ENCODE measurements at places on chromosomes 2 and 18.

GRCh38 chr2:110688594-110689091, 10.8 kb upstream of the BUB1 start:
- DNase-seq: no peak

DNA sequence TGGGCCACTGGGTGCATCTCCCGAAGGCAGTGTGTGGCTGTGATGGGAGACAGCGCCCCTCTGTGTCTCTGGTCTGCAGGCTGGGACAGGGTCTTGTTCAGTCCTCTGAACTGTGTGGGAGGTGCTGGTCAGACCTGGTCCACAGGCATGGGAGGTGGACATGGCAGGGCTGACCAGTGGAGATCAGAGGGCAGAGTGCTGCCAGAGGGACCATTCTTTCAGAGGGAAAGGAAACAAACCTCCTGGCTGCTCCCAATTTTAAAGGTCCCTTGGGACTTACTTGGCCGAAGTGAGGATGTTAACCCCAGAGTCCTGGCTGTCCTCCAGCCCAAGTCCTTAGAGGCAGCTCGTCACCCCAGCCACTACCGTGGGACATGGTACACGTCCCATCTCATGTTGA, 4.0 kb downstream of the CAPN13 start:
- DNase-seq: no peak

GRCh38 chr2:8486141-8486540, 195.7 kb upstream of the ID2 start:
- no peak for DNase-seq

GRCh38 chr2:27624943-27625342, 3.9 kb downstream of the CCDC121 start:
- DNase-seq: no peak

DNA sequence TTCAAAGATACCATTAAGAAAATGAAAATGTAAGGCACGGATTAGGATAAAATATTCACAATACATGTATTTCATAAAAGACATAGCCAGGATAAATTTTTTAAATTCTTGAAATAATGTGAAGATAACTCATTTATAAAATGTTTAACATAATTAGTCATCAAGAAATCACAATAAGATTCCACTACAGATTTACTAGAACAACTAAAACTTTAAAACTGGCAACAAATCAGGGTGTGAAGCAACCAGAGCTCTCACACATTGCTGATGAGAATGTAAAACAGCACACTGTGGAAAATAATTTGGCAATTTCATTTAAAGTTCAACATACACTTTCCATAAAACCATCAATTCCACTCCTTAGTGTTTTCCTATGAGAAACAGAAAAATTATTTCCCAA, 89.6 kb upstream of the UBE2E3 start:
- no peak for DNase-seq

DNA sequence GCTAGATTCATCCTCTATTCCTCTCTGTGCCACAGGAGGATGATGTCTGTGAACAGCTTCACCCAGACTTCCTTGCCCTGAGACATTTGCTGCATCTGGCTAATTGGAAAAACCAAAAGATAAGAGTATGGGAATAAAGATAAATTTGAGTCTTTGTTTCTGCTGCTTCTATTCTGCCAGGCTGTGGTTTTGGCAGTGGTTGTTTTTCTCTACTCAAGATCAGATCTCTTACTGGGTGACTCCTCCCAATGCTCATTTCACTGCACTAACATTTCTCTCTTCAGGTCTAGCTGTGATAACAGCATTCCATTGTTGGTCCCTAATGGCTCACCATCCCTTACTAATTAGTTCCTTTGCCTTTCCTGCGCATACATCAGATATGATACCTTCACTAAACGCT, 89.5 kb downstream of the CALCRL start:
- no peak for DNase-seq

DNA sequence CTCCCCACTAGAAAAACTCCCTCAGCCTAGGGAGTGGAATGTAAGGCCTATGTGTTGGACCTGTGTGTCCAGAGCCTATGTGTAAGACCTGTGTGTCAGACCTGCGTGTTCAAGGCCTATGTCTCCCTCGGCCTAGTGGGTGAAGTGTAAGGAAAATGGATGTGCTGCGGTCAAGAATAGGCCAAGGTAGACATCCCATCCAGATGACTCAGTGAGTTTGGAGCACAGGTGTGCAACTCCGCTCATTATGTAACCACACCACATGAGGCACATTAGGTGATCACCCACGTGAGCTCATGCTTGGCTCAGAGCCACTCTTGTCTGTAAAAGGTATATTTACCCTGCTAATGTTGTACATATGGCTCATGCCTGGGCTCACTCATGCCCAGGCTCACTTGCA, 565.3 kb upstream of the CRIM1 start:
- no peak for DNase-seq

- no peak for DNase-seq
Measured at GRCh38 chr18:46179306-46179705, 75.1 kb downstream of the HAUS1 start.

- DNase-seq: peak; percentile 37
Measured at GRCh38 chr18:46423226-46423805, 233.7 kb downstream of the LOXHD1 start.

- no peak for DNase-seq
Measured at GRCh38 chr2:209523041-209523740, 99.3 kb downstream of the MAP2 start.

Data from right forelimb (tissue), 1 donor.